ENCODE measurements at places on chromosomes 2 and 18. TPM values are rescaled to one million over a fixed set of nuclear protein-coding genes. Genes with fewer than 3 reads are reported as not detected.

RASGRP3 gene
- 1.8 TPM for total RNA-seq

GTF3C2 gene
- 31.6 TPM for total RNA-seq

CYP1B1 gene
- total RNA-seq, result 64.0 TPM

UGT1A6 gene
- total RNA-seq, result not detected

GCKR gene
- total RNA-seq, result 0.32 TPM

RSAD2 gene
- total RNA-seq, result not detected

PHLPP1 gene
- 3.7 TPM for total RNA-seq

IL1F10 gene
- total RNA-seq, result not detected

DPP4 gene
- 64.8 TPM for total RNA-seq

NOL4 gene
- not detected for total RNA-seq

PLA2R1 gene
- 12.5 TPM for total RNA-seq

CNTNAP5 gene
- total RNA-seq, result not detected

VIT gene
- 0.36 TPM for total RNA-seq

CLEC4F gene
- total RNA-seq, result not detected

EVX2 gene
- total RNA-seq, result not detected

SLC9A4 gene
- total RNA-seq, result not detected

FAM168B gene
- total RNA-seq, result 77.1 TPM

STAT4 gene
- total RNA-seq, result 7.8 TPM

RAX gene
- total RNA-seq, result not detected

All from cardiac atrium fibroblast (primary cell).